ENCODE measurements at places on chromosomes 2 and 18. TPM values are rescaled to one million over a fixed set of nuclear protein-coding genes. Genes with fewer than 3 reads are reported as not detected.

- no peak for DNase-seq
Observed at GRCh38 chr18:12372406-12372805, 4.6 kb downstream of the AFG3L2 start.

DNA sequence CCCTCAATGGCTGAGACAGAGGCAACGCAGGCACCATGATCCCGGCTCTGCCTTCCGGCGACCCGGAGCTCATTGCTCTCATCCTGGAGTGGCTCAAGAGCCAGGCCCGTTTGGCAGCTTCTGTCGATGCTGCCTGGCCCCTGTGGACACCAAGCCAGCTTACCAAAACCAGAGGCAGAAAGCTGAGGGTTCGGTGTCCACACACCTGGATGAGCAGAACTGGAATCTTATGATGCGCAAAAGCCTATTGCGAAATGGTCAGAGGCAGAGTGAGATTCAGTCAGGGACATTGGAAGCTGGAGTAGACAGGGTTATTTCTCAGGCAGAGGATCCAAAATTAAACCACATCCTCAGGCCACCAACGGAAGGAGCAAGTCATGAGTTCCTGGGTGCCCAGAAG lies 34.9 kb upstream of the TGIF1 start:
- no peak for DNase-seq

DNA sequence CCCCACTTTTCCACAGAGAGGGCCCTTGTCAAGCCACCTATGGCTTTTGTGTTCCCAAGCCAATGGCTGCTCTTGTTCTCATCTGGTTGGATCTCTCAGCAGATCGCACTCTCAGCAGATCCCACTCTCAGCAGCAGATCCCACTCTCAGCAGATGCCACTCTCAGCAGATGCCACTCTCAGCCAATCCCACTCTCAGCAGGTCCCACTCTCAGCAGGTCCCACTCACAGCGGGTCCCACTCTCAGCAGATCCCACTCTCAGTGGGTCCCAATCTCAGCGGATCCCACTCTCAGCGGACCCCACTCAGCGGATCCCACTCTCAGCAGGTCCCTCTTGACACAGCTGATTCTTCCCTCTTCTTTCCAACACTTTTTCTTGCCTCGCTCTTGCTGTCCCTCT lies 59.3 kb upstream of the MGAT4A start:
- DNase-seq = no peak

GRCh38 chr2:161147856-161148255 lies 12.4 kb upstream of the TANK start:
- DNase-seq = no peak

- DNase-seq = no peak
Observed at GRCh38 chr2:43491065-43491639, 104.7 kb downstream of the THADA start.

DNA sequence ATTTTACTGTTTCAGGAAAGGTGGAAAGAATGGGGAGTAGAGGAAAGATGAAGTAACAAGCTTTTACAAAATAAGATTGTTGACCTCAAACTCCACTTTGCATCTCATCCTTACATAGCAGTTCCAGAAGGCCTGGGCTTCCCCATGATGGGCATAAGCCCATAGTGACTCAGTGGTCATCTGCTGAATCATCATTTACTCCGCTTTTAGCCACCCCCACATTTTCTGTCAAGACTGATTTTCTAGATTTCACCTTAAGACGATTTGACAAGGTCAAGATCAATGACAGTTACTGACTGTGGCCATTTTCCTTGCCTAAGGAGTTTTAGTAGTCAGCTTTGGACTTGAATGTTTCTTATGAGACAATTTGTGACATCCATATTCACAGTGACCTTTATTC lies 49.4 kb downstream of the PLEKHM3 start:
- DNase-seq = no peak

DNA sequence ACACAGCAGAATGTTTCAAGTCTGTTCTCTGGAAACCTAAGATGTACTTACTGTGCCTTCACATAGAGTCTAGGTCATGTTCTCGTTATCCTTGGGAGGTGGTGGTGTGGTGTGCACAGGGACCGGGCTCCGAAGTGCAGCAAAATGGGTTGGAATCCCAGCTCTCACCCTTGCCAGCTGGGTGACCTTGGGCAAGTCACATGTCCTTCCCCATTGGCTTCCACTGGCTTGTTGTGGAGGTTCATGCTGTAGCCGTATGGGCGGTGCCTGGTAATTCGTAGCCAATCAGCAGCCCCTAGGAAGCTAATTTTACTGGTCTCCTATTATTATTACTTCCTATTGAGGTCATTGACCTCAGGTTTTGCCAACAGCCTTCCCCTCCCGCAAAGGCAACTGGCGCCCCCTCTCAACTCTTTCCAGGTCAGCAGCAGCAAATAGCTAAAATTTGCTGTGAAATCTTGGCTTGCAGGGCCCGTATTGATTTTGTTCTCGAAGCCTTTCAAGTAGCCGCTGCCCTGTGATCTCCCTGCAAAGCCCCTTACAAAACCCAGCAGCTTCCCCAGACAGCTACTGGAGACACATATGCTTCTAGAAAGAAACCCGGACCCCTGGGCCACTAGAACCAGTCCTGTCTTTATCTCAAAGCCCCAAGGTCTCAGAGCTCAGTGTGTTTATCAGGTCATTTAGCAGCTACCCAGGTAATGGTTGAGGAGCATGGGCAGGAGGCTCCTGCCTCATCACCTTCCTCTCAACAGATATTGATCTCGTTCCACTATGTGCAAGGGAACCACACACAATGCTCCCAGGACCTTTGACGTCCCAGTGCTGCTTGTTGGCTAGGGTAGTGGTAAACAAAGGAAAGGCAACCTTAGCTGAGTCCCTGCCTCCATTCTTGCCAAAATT lies 66.5 kb upstream of the SLC1A4 start:
- no peak for DNase-seq

DNA sequence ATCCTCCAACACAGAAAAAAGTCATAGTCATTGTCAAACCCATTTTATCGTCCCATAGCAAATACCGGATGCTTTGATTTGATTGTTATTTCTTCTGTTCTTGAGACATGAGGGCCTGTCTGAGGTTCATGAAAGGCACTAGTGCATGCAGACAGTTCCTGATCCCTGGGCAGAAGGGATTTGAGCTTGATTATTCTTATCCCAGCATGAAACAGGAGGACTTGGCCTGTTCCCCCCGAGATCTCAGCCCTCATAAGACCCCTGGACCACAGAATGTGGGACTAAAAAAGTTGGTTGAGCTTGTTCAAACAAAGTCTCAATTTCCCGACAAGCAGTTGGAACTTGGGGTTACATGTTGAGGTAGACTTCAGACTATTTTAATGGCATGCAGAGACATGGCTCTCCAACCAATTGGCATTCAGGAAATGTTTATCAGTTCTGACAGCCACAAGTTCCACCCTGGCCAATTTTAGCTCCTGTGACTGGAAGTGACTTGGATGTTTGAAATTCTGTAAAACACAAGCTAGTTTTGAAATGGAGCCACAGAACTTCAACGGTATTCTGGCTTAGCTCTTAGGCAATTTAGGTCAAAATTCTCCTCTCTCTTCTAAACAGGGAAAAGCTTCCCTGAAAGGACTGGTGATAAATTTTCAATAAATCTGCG lies 366.9 kb upstream of the SLC14A2 start:
- DNase-seq = no peak

Gene AQP12A
- not detected for total RNA-seq

Gene GRHL1
- 5.5 TPM for total RNA-seq

Gene C2orf92
- 2.2 TPM for total RNA-seq

Gene UGT1A8
- 43.6 TPM for total RNA-seq

Gene SERPINB13
- total RNA-seq = not detected

Gene KRTCAP3
- 30.4 TPM for total RNA-seq

Gene RPE
- total RNA-seq = 68.6 TPM

Measured in HT-29 (cell line).